Placental epithelial cell (primary cell): ENCODE measurements at places on chromosomes 16 and 17. TPM values are rescaled to one million over a fixed set of nuclear protein-coding genes. Genes with fewer than 3 reads are reported as not detected.

The RAB37 gene
- under 0.01 TPM in 1 of 2 replicates, not detected in the other for total RNA-seq

The RCVRN gene
- total RNA-seq: not detected in 2 replicates

The HOXB1 gene
- not detected in 2 replicates for total RNA-seq

The C17orf113 gene
- total RNA-seq: 0.87 and 2.7 TPM in 2 replicates

The COPS3 gene
- total RNA-seq: 47.5 and 82.9 TPM in 2 replicates

The SEPTIN1 gene
- 0.39 TPM in 1 of 2 replicates, not detected in the other for total RNA-seq
